ENCODE measurements at places on chromosomes 13 and 19.

DNA sequence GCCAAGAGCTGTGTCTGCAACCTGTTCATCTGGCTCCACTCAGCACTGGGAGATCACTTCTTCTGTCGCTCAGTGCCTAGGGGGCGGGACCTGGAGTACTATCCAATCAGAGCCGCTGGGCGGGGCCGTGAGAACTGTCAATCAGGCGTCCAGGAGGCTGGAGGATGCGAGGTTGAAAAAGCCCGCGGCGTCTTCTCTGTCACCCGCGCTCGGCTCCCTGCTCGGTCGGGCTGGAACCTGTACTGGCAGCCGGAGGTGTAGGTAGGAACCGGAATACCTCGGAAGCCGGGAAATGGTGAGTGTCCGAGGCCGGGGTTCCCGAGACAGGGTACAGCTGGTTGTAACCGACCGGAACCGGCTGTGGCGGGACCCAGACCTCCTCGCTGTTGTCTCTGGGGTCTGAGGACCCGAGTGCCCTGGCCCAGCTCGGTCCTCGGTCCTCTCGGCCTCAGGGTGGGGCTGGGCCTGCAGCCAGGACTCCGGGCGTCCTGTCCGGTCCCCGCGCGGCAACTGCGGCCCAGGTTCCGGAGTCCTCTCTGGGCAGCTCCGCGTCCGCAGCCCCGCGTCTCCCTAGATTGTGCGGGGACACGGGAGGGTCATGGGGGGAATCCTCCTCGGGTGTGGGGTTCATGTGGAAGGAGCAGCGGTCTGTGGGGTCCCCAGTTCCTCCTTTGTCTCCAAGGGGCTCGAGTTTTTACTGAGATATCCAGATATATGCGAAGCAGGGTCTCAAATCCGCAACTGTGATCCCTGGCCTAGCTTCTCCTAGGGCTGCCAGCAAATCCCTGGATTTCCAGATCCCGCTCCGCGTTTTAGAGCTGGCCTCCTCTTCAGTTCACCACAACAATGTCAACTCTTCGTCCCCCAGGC lies 42.6 kb downstream of the ZNF627 start:
- DNase-seq, result peak; percentile 95

DNA sequence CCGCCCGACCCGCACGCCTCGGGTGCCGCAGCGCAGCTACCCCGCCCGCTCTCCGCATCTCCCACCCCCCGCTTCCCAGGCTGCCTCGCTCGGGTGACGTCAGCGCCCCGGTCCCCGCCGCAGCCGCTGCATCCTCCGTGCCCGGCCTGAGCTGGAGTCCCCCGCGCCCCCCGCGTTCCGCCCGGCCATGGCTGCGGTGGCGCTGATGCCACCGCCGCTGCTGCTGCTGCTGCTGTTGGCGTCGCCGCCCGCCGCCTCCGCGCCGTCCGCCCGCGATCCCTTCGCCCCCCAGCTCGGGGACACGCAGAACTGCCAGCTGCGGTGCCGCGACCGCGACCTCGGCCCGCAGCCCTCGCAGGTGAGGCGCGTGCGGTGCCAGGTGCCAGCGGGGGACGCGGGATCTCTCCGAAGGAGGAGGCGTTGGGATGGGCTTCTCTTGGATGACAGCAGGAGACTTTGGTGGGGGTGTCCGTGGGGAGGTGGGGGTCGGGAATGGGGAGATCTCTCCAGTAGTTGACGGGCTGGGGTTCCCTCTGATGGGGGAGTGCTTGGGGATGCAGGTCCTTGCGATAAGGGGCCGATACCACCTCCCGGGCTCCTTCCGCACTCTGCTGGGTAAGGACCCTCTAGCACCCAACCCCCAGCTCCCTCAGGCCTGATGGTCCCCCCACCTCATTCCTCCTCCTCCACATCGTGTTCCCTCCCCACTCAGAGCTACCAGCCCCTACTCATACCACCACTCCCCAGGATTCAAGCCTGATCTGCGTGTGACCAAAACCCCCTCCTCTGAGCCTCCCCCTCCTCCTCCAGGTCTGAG lies at the start of gene TMEM59L:
Gene TMEM59L, plus strand, starts transcription at position 99 of the 817 bp plus-strand sequence. Its CDS starts 89 bp downstream, at position 188.
- no peak for DNase-seq

DNA sequence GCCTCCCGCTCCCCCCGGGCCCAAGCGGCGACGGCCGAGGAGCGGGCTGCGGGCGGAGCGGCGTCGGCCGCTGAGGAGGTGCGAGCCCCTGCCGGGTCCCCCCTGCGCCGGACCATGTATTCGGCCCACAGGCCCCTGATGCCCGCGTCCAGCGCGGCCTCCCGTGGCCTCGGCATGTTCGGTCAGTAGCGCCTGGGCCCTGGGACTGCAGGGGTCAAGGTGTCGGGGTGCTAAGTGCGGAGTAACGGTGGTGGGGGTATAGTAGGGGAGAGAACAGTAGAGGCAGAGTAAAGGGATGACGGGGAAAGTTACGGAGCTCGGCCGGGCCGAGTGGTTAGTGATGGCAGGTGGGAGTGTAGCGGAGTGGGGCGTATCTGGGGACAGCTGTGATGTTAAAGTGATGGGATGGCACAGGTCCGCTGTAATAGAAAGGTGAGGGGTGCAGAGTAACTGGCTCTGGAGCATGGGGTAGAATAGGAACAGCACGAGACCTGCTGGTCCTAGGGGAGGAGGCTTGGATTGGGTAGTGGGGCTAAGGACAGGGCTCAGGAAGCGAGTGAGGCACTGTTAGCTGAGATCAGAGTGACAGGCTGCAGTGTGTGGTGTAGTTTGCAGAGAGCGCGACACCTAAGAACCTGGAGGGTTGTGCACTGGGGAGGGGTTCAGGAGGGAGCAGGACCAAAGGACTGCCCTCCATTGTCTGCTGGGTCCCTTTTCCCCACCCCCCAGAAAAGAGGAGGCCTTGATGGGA lies 15.7 kb downstream of the CIC start:
- no peak for DNase-seq

DNA sequence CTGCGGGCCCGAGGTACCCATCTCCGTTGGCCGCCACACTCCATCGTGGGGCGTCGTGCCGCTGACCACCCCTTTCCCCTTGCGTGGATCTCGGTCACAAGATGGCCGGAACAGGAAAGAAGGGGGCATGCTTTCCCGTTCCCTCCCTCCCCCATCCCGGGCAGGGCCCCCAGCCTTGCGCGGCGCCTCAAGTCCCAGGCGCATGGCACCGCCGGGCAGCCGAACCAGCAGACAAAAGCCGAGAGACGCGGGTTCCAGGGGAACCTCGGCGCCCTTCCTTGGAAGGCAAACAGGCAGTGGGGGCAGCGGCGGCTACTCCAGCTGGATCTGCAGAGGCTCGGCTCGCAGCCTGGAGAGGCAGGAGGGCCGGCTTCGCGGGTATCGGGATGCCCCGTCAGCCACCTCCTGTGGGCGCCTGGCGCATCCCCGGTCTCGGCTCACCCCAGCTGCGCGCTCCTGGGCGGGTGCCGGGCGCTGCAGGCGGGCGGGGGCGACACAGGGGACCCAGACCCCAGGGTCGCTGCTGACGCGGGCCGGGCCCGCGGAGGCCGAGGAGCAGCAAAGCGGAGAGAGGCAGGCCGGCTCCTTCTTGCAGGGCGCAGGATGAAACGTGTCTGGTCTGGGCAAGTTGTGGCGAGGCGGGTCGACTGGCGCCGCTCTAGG lies 439 bp downstream of the DZIP1 start:
- peak; percentile 50 for DNase-seq

DNA sequence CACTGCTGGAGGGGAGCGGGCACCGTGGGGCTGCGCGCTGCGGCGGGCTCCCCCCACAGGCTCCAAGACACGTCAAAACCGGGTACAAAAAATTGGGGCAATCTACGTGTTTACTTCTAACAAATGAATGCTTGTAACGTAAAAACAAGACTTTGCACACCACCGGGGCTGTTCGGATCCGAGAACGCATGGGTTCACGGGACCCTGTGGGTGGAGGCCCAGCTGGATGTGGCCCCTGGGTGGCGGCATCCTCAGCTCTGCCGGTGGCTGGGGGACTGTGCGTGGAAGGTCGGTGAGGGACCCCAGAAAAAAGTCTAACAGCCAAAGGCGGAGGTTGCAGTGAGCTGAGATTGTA lies 10.3 kb upstream of the SLC7A10 start:
- DNase-seq, result no peak

GRCh38 chr13:64164435-64164834 lies 2748.8 kb upstream of the PCDH20 start:
- DNase-seq, result no peak

GRCh38 chr13:45584816-45585215 lies 30.7 kb downstream of the ERICH6B start:
- DNase-seq, result no peak

DNA sequence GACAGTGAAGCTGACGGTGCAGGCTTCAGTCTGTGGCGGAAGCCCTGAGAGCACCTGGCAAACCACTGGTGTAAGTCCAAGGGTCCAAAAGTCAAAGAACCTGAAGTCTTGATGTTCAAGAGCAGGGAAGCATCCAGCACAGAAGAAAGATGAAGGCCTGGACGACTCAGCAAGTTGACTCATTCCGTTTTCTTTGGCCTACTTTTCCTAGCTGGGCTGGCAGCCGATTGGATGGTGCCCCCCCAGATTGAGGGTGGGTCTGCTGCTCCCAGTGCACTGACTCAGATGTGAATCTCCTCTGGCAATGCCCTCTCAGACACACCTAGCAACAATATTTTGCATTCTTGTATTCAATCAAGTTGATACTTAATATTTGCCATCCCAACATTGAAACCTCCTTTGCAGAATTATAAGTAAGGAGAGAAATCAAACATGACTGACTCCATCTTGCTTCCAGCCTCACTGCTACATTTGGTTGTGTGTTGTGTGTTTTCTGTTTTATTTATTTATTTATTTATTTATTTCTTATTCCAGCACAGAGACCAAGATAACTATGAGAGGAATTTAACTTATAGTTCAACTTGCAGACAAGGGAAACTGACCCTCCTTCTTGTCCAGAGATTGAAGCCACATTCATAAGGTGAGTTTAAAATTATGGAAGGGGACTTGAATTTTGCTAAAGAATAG lies 32.8 kb downstream of the IGFL2 start:
- no peak for DNase-seq

- DNase-seq, result no peak
Measured at GRCh38 chr13:99467764-99468163, 33.5 kb upstream of the TM9SF2 start.

- DNase-seq, result no peak
Measured at GRCh38 chr13:20652946-20653345, 50.6 kb upstream of the IL17D start.

DNA sequence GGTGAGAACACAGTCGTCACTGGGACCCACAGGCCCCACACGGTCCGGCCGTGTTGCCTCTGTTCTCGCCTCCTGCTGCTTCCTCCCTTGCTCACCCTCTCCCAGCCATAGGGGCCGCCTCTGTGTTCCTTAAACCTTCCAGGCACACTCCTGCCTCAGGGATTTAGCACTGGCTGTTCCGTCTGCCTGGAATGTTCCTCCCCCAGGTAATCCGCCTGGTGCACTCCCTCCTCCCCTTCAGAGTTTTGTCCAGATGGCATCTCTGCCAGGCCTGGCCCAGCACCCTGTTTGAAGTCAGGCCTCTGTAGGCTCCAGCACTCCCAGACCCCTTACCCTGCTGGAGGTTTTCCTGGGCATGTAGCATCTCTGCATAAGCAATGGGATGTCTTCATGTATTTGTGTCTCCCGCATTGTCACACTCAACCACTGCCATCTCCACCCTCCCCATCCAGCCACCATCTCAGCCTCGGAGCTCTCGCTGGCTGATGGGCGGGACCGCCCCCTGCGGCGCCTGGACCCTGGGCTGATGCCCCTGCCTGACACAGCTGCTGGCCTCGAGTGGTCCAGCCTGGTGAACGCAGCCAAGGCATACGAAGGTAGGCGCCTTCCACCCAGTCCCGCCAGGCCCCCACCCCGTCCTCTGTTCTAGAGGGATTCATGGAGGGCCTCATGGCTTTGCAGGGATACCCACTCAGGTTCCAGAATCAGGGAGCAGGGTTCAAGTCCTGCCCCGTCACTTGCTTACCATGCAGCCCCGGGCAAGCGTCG lies 25.9 kb downstream of the DPF1 start:
- no peak for DNase-seq

GRCh38 chr19:16142032-16142580 lies 1.4 kb upstream of the HSH2D start:
- DNase-seq, result no peak

DNA sequence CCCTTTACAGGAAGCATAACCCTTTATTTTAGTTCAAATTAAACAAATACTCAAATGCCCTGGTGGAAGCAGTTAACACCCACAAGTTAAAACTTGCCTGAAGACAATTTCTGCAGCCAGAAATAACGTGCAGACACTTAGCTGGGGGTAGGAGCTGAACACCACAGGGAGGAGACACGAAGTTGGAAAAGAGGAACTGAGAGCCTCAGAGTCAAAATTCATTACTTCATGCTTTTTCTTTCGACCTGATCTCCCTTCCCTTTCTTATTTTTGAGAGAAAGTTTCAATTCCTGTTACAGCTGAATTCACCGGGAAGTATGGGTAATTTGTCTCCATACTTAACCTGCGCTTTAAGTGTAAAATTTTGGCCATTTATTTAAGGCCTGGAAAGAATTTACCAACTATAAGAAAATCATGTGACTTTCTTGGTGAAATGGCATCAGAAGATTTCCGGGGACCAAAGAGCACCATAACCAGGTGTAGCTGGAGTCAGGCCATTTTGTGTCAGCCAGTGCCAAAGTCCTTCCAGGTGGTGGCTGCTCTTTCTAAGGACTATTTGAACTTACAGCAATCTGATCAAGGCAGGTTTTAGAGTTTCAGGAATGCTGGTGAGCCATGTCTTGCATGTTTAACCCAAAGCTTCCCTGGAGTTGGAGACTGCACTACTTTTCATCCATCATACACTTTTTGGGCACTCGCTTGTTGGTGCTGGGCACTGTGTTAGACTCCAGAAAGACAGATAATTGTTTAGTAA lies 46.5 kb upstream of the RCBTB2 start:
- DNase-seq, result no peak

DNA sequence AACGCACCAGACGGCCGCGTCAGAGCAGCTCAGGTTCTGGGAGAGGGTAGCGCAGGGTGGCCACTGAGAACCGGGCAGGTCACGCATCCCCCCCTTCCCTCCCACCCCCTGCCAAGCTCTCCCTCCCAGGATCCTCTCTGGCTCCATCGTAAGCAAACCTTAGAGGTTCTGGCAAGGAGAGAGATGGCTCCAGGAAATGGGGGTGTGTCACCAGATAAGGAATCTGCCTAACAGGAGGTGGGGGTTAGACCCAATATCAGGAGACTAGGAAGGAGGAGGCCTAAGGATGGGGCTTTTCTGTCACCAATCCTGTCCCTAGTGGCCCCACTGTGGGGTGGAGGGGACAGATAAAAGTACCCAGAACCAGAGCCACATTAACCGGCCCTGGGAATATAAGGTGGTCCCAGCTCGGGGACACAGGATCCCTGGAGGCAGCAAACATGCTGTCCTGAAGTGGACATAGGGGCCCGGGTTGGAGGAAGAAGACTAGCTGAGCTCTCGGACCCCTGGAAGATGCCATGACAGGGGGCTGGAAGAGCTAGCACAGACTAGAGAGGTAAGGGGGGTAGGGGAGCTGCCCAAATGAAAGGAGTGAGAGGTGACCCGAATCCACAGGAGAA lies 1.9 kb downstream of the PPP1R12C start:
- no peak for DNase-seq
